ENCODE measurements at places on chromosomes 13 and 19.

DNA sequence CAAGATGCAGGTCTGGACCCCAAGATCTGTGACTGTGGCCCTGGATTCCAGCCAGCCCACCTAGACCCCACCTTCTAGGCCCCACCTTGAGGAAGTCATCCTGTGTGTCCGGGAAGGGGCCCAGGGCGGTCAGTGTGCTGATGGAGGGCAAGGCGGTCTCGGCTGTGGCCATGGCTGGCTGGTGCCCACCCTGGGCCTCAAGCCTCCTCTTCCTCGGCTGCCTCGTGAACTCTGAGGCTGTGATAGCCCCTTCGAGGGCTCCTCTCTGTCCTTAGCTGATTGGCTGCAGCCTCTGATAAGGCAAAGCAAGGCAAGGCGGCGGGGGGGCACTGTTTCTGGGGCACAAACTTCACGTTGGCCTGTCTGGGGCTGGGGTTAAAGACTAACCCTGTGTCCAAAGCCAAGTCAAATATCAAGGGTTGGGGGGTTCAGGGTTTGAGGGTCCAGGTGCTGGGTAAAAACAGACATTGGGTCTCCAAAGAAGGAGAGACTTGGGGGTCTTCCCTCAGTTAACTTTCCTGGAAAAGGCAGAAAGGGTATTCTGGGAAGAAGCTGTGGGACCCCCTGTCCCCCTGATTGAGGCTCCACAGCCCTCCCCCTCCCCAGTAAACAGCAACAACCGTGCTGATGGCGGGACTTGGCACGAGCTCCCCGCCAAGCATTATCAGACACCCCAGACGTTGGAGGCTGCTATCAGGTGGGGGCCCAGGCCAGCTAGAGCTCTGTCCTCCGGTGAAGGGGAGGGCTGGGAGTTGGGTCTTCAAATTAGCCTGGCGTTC lies at the start of gene KLF1:
KLF1 (minus strand) TSS at position 233 of the 779 bp plus-strand sequence; CDS start at position 172, 61 bp downstream.
- no peak for DNase-seq

DNA sequence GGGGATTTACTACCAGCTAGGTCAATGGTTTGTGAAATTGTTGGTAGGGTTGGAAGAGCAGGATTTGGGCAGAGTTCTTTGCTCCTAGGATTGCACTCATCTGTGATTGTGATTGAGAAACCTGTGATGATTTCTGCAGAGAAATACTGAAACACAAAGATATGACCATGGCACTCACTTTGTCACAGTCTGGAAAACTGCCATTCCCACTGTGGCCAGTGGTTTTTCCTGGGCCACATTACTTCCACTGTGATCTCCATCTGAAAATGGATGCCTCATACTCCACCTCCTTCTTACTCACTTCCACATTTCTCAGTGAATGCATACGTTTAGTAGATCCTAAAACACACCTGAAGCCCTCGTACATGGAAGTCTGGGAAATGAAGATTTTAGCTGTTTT lies 593.2 kb downstream of the LMO7 start:
- DNase-seq, result no peak

- DNase-seq, result no peak
Measured at GRCh38 chr13:106426909-106427308, 108.6 kb downstream of the EFNB2 start.

DNA sequence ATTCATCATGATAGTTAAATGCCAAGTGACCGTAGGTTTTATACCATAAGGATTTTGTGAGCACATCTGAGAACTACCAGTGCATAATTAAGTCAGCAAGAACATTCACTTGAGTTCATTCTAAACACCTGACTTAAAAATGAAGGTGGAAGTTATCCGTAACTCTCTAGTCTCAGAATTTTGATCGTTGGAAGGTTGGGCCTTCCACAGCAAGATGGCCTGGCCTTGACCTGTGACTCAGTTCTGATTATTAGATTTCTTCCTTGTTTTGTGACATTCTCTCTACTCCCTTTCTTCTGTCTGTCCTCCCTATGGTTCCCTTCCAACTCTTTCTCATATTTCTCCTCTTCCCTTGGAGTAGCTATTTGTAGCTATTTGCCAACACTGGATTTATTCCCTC lies 20.0 kb upstream of the WDFY2 start:
- DNase-seq, result no peak

GRCh38 chr19:5985098-5985783 lies 7.3 kb upstream of the RANBP3 start:
- no peak for DNase-seq

GRCh38 chr13:101512650-101513049 lies 60.2 kb downstream of the ITGBL1 start:
- no peak for DNase-seq

DNA sequence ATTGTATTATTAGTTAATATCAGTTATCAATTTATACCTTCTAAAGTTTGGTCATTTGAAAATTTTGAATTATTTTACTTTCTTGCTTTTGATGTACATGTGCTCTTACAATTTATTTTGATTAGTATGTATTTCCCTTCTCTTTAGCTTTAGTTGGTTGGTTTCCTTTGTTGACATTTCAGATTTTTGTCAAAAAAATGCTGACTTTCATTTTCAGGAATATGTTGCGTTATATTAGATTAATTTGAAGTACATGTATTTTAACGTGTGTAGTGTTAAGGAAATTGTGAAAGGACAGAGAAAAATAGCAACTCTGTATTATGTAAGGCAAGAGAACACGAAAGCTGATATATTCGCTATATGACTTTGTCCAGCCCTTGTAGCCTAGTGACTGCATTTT lies 342.9 kb upstream of the SLITRK6 start:
- DNase-seq, result no peak

- DNase-seq, result no peak
Measured at GRCh38 chr13:40271931-40272775, 394.3 kb downstream of the FOXO1 start.
